ENCODE measurements at places on chromosomes 11 and 22.

DNA sequence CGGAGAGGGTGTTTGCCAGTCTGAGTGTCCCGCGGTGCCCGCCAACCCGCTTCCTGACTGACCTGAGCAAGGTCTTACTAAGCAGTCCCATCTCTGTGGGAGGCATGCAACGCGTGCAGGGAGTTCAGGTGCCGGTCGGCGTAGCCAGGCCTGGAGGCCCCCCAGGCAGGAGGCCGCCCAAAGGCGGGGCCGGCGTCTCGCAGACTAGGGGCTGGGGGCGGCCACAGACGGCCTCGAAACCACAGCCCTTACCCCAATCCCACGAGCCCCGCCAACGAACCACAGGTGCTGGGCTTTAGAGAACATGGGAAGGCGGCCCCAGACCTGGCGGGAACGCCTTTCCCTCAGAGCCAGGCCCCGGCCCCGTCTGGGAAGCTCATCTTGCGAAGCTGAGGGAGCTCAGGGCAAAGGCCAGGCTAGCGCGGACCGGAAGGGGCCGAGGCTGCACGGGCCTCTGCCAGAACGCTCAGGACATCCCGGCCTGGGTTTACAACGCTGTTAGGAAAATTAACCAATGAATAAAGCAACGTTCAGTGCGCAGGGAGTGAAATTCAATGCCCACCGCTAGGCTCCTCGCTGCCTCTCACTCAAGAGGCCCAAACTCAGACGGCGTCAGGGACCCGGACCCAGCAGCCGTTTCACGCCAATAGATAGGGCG lies 2.1 kb upstream of the MTFP1 start:
- no peak for DNase-seq

GRCh38 chr11:117623831-117624271 lies 173.2 kb downstream of the DSCAML1 start:
- DNase-seq = no peak

GRCh38 chr22:49368976-49369725 lies 458.5 kb downstream of the BRD1 start:
- DNase-seq = no peak

GRCh38 chr11:118437208-118438125 lies 1.2 kb downstream of the KMT2A start:
- no peak for DNase-seq

DNA sequence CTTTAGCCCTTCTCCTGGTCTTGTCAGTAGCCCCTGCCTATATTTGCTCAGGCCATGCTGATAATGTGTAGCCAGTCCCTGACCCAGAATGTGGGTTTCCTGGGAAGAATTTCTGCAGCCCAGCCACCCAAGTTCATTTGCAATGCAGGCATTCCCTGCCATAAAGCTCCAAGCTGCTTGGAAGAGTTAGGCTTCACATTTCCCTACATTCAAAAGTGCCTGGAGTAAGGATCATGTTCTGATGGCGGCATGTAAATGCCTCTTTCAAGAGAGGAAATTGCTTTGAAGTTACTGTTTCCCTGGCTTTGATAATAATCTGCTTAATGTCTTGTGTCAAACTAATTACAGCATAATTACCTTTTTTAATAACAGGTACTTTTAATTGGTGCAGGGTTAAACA lies 266.1 kb downstream of the MIAT start:
- DNase-seq = no peak

DNA sequence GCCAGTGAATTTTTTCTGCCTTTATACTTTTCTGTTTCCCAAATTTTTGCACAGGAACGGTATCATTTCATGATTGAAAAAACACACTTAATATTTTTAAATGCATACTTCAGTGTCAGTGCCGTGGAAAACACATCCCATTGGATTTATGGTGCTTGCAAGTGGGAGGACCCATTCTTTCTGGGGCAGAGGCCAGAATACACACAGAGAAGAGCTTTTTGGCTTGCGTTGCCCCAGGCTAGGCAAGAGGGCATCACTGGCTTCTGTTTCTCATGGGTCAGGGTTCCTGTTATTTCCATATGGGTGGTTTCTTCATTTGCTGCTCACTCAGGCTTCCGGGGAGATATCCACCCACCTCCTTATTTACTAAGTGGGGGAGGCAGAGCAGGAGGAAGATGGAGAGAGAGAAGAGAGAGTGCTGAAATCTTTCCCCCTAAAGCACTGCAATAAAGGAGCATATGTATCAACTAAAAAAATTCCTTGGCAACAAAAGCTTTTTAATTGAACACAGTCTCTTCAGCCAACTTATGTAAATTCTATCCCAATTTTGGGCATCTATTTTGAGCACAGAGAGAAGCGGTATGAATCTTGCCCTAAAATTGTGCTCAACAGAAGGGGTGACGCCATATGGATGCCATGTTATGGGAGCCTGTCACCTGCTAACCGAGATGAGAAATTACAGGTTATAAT lies 66.0 kb upstream of the KIRREL3 start:
- no peak for DNase-seq

GRCh38 chr11:95849087-95849825 lies 59.0 kb downstream of the CEP57 start:
- DNase-seq = peak; percentile 3

DNA sequence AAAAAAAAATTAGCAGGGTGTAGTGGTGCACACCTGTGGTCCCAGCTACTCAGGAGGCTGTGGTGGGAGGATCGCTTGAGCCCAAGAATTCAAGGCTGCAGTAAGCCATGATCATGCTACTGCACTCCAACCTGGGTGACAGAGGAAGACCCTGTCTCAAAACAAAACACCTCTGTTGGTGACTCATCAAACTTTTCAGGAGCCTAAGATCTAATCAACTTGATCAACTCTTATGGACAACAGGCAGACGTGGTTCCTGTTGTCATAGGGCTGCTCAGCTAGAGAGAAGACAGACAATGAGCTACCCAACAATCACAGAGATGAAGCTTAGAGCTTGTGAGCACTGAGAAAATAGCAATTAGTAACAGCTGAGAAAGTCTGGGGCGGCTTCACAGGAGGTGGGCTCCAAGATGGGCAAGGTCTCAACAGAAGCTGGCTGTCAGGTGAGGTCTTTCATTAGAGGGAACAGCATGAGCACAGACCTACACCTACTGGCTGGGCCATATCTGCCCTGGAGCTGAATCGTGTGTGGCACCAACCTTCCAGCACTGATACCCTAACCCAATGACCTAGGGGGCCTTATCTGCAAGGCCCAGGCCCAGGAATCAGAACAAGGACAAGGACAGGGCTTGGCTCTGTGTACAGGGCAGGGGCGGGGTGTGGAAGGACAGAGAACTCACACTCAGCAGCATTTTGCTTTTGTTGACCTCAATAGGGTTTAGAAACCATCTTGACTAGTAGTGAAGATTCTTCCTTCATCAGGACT lies 7.2 kb upstream of the UCP3 start:
- DNase-seq = no peak

Measured in SK-N-MC (cell line).